ENCODE measurements at places on chromosomes 7 and 10. TPM values are rescaled to one million over a fixed set of nuclear protein-coding genes. Genes with fewer than 3 reads are reported as not detected.

GRCh38 chr7:116502201-116503096, 2.9 kb downstream of the CAV2 start:
- DNase-seq, result no peak

- DNase-seq, result no peak
Measured at GRCh38 chr10:18424200-18424599, 227.2 kb downstream of the NSUN6 start.

GRCh38 chr7:97470726-97471125, 261.2 kb upstream of the TAC1 start:
- no peak for DNase-seq

DNA sequence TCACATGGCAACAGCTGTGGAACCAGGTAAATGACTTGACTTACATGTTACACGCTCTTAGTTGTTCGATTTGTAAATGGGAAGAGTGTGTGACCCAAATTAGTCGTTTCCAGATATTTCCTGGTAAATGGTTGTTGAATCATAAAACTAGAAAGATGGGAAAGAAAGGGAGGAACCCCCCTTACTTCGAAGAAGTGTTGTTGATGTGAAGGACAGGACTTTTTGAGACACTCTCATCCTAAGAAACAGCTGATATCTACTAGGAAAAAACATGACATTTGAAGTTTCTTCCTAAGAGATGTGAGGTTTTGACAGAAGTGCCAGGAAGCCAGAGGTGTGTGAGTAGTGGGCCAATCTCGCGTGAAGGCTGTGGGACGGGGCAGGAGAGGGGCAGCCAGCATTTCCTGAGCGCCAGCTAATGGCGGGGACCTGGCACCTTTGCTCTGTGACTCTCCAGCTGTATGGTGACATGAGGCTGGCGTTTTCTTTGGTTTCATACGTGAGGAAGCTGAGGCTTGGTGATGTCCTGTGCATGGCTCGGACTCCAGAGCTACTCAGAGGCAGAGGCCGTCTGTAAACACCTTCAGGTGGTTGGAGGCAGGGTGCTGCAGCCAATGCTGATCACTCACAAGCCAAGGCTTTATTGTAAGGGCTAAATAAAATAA, 53.7 kb downstream of the IKZF1 start:
- no peak for DNase-seq

DNA sequence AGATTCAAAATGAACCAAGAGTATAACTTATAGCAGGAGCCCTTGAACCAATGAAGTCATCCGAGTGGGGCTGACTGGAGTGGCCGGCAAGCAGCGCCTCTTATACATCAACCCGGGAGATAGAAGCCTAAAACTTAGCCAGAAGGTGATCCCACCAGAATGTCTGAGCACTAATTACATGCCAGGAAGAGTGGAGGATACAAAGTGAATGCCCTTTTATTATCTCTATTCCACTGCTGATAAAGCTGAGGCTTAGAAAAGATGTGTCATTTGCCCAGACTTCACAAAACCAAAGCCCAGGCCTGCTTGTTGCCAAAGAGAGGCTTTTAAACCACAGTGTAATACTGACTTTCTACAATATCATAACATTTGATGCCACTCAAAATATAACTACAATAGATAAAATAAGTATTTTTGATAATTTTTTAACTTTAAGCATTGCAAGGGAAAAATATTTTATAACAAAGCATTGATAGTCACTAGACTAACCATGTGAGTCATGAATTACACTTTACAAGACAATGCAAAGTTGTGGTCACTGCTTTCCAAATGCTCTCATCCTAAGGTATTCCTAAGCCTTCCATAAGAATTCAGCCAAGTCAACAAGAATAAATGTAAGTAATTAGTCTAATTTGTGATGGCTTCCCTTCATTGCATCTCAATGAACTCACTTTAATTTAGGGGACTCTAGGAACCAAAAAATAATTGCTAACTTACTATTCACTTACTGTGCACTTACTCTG, 58.6 kb upstream of the ARID5B start:
- DNase-seq, result no peak

DNA sequence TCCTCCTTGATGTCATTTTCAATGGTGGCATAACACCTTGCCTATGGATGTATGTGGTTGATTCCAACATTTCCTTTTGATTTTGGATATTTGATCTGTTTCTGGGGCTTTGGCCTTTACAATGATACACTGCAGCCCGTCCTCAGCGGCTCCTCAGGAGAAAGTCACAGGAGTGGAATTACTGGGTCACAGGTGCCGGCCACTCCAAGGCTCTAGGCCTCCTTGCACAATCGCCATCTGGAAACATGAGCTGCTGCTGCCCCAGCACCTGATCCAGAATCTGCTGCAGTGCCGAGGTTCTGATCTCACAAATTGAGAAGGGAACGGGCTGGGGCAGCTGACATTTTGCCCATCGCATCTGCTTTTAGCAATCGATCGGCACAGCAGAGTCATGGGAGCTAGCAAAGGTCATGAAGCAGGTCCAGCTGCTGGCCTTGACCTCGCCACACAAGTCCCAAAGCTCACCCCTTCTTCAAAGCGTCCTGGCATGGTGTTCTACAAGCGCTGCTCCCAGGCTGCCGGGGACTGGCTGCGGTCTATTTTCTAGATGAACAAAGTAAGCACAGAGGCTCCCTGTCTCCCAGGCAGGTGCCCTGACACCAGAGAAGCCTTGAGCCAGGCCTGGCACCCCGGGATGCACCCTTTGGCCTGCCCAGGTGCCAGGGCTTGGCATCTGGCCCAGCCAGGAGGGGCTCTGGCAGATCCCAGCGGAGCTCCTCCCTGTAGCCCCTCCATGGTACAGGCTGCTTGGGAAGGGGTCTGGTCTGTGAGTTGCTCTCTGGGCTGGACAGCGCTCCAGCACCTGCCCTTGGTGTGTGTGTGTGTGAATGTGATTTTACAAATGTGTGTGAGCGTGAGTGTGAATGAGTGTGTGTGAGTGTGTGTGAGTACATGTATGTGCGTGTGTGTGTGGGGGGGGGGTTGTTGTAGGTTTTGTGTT, 201.8 kb downstream of the GLRX3 start:
- no peak for DNase-seq

DNA sequence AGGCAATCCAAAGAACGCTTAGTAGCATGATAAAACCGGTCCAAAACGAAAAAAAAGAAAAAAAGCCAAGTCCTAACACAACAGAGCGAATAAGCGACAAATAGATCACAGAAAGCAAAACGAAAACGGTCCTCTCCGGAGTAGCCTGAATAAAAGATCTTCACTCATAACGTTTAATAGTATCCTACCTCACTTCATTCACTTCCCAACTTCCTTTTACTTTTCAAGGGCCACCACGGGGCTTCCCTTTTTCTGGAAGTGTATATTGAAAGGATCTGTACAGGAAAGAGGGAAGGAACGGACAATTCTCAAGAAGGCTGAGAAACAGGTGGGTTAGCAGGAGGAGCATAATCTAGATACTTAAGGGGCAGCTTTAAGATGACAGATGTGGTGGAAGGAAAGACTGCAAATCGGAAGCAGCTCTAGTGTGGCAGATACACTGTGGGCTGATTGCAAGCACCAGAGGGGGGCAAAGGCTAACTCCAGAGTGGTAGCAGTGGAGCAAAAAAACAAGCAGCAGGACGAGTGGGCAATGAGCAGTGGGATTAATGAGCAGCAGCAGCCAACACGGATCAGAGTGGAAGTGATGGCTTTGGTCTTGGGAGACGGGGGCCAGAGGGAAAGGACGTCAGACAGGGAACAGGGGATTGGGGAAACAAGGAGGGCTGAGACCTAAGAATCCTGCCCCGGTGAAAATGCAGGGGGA, 866 bp downstream of the CNOT4 start:
- DNase-seq, result no peak

GRCh38 chr7:131100357-131101054, 227.2 kb upstream of the MKLN1 start:
- DNase-seq, result no peak

DNA sequence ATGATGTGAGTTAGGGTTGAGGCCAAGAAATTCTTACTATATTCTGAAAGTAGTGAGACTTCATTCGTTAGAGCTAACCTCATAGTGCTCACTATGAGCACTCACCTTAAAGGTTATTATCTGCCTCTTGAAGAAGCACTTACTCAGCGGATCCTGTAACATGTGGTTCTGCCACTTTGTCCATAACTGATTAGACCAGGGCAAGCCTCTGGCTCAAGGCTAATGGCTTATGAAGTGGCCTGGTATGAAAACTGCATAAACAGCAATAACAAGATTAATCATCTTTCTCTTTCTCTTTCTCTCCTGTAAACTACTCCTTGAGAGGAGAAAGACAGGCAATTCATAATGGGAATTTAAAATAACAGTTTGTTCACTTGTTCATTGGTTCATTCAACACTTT, 82.8 kb downstream of the MAPK8 start:
- no peak for DNase-seq

- no peak for DNase-seq
Measured at GRCh38 chr7:95544171-95544570, 52.1 kb downstream of the PDK4 start.

- no peak for DNase-seq
Measured at GRCh38 chr7:81693080-81693479, 76.8 kb downstream of the HGF start.

GRCh38 chr7:4220011-4220410, 462.1 kb upstream of the FOXK1 start:
- DNase-seq, result no peak

GRCh38 chr10:30576641-30577040, 52.9 kb downstream of the LYZL2 start:
- DNase-seq, result no peak

Gene CCL26
- 1.00 TPM for total RNA-seq

Gene CPXM2
- total RNA-seq, result 98.3 TPM

Measured in posterior vena cava (tissue), 2 donors.